ENCODE measurements at places on chromosomes 5 and 9.
A peak's percentile ranks its signal among the peaks of the same experiment; 100 is the strongest.

DNA sequence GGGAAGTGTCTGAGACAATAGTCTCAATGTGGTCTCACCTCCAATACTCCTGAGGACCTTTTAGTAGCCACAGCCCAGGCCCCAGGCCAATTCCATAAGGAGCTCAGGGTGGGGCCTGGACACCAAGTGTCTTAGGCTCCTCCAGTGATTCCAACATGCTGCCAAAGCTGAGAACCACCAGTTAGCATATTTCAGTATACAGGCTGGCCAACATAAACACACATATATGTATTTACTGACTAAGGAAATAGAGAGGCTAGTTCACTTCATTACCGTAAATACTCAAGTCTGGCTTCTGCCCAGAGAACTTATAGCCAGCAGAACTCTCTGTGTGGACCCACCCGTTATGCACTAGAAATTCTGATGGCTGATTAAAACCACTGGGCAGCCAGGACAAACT lies 24.1 kb downstream of the S1PR3 start:
- ATAC-seq = no peak

- ATAC-seq = no peak
Measured at GRCh38 chr9:133654736-133655657, 18.8 kb downstream of the DBH start.

DNA sequence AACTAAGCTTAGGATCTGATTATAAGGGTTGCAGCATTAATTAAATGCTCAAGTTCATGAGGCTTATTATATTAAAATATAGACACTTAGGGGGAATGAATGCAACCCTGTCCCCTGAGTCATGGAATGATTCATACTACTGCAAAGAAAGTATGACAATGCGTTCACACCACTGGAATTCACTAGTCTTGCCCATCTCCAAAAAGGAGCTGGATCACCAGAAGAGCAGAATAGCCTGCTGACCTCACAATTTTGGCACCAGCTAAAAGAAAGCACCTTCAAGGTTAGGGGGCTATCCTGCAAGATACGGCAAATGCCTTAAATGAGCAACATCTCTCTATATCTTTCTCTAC lies 32.0 kb upstream of the TMED7 start:
- no peak for ATAC-seq

DNA sequence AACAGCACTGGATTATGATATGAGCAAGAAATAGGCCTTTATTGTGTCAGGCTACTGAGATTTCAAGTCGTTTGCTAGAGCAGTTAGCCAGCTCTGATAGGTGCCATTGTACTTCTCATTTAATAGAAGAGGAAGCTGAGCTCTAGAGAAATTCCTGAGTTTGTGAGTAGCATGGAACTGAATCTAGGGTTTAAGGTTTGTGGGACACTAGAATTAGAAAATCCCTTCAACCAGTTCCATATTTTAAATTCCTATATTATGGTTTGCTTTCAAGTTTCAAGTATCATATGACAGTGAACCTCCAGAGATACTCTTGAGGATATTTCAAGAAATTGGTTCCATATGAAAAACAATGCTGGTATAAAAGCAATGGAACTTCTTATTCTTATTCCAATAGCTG lies 87.6 kb downstream of the ANKRD55 start:
- ATAC-seq = no peak

DNA sequence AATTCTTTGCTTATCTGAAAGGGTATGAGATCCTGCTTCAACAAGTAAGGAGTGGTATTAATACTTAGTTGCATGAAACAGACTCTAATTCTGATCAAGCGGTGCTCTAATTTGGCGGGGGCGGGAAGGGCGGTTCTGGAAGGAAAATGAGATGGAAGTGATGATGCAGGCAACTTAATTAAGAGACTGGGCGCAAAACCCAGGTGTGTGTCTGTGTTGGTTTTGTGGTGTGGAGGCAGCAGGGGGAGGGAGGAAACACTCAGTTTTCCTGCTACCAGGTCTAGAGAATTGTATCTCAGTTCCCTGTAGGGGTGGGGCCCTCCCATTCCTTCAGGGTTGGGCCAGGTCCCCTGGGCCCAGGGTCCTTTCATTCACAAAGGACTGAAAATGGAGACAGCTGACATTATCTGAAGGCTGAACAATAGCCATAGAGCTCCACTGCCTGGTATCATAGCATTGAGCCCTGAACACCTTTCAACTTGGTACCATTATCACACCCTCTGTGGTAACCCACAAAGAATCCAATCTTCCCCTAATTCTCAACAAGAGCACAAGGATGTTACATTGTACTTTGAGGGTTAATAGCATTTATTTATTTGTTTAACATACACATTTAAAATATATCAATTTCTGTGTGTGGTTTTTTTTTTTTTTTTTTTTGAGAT lies 17.2 kb upstream of the C5orf47 start:
- no peak for ATAC-seq

DNA sequence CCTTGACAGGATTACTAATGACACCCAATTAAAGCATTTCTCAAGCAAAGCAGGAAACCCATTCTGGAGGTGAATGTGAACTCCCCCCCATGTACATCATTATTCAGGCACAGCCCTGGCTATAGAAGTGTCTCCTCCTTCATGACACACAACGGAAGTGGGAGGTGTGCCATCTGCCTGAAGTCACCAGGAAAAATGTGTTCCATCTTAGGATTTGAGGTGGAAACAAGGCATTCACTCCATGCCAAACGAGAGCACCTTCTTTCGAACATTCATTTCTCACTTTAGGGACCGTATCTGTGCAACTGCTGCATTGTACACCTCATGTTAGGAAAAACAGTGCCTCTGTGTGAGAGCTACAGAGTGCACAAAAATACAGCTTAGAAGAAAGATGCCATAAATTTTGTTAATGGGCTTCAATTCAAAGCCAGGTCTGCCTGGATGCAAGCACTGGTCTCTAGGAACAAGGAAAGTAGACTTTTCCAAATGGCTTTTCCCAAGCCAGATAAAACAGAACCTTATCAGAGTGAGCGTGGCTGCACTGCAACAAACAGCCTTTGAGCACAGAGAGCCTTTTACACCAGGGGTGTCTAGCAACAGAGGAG lies 19.4 kb downstream of the GOLM1 start:
- ATAC-seq = no peak

- ATAC-seq = no peak
Measured at GRCh38 chr5:72443883-72444282, 63.3 kb downstream of the ZNF366 start.

GRCh38 chr9:35859310-35859989 lies 10.8 kb downstream of the OR13J1 start:
- peak; percentile 66 for ATAC-seq

- no peak for ATAC-seq
Measured at GRCh38 chr5:16943846-16944678, 8.0 kb upstream of the MYO10 start.
